ENCODE measurements at places on chromosomes 1 and 21.

- no peak for DNase-seq
These were observed 158.4 kb upstream of the COL6A1 start for GRCh38 chr21:45823100-45823681.

GRCh38 chr1:209703834-209704504, 677 bp upstream of the HSD11B1 start:
- no peak for DNase-seq

DNA sequence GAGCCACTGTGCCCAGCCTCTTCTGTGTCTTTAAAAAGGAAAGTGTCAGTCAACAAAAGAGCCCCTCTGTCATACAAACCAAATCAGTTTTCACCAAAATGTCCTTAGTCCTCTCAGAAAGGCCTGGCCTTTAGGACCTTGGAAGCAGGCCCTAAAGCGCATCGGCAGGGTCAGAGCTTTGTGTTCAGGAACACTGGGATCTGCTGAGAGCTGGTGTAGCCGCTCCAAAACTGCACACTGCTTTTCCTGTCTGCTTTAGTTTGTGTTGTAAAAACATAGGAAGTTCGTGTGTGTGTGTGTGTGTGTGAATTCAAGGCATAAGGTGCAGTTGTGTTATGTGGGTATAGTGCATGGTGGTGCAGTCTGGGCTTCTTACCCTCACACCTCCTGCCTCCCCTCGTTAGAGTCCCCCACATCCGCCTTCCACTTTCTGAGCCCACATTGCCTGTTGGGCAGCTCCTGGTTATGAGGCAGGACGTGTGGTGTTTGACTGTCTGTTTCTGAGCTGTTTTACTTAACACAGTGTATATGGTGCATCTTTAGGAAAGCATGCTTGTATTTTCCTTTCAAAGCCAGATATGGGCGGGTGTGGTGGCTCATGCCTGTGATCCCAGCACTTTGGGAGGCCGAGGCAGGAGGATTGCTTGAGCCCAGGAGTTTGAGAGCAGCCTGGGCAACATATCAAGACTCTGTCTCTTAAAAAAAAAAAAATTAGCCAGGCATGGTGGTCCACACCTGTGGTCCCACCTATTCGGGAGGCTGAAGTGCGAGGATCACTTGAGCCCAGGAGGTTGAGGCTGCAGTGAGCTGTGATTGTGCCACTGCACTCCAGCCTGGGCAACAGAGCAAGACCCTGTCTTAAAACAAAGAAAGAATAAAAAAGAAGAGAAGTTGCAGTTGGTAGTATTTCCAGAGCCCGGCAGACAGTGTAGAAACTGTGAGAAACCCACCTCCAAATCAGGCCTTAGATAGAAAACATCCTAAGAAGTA, 12.4 kb downstream of the IBA57 start:
- DNase-seq = no peak

DNA sequence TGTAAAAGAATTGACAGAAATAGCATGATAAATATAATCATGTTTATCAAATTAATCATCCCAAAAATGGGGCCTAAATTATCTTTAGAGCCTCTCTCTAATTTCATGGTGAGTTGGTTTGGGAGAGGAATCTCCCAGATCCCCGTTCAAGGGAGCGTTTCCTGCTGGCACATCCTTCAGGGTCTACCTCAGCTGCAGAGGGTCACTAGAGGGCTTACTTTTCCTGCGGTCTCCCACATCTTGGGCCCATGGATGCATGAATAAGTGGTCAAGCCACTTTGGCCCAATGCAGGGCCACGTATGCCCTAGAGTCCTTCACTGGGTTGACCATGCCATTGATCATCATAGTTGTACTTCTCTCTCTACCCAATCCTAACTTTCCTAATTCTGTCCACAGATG, 164.1 kb downstream of the USP25 start:
- DNase-seq = no peak

DNA sequence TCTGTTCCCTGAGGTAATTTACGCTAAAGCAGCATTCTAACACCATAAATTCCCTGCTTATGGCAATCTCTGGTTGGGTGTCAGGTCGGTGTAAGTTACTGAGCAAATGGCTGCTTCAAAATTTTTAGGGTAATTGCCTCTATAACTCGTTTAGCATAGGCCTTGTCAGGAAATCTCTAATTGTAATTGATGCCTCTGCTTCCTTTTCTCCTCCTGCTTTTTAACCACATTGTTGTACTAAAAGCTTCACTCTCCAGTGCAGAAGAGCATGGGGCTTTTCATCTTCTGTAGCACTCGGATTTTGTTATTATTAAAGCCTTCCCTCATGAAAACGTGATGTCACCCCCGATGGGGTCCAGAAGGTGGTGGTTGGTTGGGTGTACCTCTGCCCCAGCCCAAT, 141.6 kb upstream of the NBPF11 start:
- DNase-seq = no peak
